Stimulated activated CD8-positive, alpha-beta memory T cell treated with anti-CD3 and anti-CD28 coated beads, Interleukin-15, amount 100 ng/mL, for 4 hours (primary cell): ENCODE measurements at places on chromosomes 1 and 21.

DNA sequence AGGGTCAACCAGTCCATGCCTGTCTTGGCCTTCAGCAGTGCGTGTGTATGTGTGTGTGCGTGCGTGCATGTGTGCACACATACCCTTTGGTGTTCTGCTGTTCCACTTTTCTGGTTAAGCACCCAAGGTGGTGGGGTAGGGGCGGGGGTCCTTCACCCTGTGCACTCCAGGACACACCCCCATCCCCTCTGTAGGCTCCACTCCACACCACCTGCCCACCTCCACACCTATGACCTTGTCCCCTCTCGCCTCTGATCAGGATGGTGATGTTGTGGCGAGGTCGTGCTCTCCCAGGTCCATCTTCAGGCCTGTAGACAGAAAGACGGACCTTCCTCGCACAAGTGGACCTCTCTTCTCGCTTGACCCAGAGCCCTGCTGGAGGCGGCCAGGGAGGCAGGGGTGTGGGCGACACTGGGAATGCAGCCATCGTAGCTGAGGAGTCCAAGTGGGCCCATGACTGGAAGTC, 44.6 kb downstream of the WDR4 start:
- no peak for DNase-seq

- no peak for DNase-seq
These were observed 408.0 kb downstream of the MATN1 start for GRCh38 chr1:30315185-30315960.

DNA sequence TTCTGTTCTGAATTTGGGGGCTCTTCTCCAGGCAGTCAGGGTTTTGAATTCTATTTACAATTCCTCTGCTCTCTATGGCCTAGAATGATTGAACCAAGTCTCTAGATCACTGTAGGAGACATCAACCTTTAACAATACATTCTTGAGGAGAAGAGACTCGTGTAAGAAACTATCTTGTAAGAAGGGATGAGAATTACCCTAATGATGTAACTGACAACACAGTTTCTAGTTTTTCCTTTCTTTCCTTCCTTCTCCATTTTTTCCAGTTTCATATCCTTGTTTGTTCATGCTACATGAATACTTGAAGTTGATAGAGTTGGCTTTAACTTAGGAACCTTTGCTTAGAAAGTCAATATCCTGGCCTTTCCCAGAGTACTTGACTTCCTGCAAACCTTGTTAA, 1.3 kb upstream of the ATP1A1 start:
- DNase-seq, result no peak

GRCh38 chr1:12472156-12472797, 145.7 kb downstream of the DHRS3 start:
- no peak for DNase-seq

GRCh38 chr1:29448456-29449235, 212.3 kb downstream of the PTPRU start:
- DNase-seq, result no peak

DNA sequence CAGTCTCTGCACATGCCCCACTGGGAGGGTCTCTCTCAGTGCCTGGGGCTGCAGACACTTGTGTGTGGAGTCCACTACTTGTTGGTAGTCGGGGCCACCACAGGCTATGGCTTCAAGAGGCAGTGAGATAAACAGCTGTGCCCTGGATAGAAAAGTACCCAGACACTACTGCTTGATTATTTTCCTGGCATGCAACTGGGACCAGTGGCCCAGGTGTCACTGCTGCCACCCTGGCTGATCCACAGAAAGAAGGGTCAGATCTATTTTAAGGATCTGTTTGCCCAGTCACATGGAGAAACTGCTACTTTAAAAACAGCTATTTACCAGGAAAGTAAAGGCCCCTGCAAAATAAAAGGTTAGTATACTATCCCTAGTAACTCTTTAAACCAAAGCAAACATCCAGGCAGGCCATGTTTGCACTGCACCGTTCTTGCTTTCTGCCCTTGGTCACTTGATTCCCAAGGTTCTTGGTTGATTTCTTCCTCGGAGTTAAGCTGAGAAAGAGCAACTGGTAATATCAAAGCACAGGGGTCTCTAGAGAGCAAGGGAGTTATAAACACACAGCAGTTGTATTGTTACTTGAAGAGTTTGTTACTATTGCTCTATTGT, 99.9 kb downstream of the GLUL start:
- DNase-seq, result no peak

GRCh38 chr1:89894210-89895201, 73.7 kb downstream of the LRRC8D start:
- no peak for DNase-seq

DNA sequence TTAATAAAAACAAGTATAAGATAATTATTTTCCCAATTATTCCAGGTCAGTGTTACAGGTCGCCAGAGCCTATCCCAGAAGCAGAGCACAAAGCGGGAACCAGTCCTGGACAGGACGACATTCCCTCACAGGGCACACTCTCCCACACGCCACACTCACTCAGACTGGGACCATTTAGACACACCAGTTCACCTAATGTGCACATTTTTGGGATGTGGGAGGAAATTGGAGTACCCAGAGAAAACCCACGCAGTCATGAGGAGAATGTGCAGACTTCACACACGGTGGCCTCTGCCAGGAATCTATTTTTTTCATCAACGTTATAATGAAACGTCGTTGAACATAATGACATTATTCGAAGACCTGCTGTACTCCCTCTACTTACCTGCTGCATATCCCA, 20.5 kb upstream of the NRDC start:
- DNase-seq, result no peak

DNA sequence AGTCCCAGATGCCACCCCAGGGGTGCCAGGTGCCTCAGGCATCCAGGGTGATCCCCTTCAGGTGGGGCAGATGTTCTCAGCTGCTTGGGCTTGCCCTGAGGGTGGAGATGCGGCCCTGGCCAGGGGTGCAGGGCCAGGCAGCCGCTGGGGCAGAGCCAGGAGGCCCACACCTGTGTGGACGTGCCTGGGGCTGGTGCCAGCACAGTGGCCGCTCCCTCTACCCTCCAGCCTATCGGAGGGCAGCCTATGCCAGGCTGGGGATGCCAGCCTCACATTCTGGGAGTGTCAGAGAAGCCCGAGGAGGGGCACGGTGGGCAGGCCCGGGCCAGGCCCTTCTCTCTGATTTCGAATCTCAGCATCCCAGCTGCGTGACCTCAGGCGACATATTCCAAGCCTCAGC, 96.5 kb upstream of the WNT4 start:
- no peak for DNase-seq

- DNase-seq, result no peak
These were observed 259.9 kb downstream of the CTH start for GRCh38 chr1:70671006-70671405.

GRCh38 chr1:21770201-21770600, 12.7 kb downstream of the USP48 start:
- DNase-seq, result no peak

- DNase-seq, result no peak
These were observed 70.3 kb upstream of the MROH9 start for GRCh38 chr1:170864876-170865538.

GRCh38 chr1:202049129-202049528, 38.7 kb downstream of the ELF3 start:
- DNase-seq, result no peak

DNA sequence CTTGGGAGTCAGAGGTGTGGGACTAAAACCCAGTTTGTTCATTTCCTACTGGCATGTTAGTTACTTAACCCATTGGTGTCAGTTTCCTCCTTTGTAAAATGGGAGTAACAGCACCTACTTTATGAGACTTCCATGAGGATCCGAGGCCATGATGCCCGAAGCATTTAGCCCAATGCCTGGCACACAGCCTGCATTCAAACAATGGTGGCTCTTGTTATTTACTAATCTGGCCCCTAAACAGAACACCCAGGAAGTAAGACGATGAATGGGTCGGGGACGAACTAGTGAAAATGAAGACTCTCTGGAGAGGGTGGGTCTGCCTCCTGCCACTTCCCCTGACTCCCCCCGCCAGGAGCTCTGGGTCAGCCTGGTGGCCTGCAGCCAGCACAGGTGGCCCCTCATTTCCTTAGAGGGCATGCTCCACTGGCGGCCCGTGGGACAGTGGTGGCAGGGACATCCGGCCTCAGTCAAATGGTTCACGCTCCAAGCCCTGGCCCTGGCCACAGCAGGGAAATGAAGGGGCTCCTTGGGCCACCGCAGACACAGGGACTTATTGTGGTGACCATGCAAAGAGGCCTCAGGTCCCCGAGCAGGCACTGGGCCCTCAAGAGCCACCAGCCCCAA, 9.5 kb upstream of the TAS1R2 start:
- DNase-seq, result no peak

DNA sequence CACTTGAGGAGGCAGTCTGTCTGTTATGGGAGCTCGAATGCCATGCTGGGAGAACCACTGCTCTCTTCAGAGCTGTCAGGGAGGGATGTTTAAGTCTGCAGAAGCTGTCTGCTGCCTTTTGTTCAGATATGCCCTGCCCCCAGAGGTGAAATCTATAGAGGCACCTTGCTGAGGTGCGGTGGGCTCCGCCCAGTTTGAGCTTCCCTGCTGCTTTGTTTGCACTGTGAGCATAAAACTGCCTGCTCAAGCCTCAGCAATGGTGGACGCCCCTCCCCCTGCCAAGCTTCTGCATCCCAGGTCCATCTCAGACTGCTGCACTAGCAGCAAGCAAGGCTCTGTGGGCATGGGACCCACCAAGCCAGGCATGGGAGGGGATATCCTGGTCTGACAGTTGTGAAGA, 247.5 kb downstream of the LMX1A start:
- no peak for DNase-seq

DNA sequence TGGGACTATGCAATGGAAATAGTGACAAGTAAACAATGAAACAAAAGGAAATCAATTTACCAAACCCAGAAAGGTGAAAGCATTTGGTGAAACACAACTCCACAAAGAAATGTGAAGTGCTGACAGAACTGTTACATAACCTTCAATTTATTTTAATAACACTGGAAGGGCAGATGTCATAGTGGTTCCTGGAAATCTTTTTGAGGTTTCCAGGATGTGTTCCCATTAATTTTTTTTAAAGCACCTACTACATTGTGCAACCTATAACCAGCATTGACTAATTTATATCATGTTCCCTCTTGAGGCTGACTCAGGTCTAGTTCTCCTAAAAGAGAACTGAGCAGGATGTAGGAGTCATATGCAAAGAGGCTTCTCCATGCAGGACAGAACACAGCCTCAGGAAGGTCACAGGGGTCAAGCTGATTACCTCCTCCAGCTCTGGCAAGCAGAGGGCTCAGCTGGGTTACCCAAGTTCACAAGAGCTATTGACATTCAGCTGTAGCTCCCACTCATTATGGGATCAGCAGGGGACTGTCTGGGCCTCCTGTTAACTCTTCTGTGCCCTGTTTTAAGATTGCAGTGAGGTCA, 157.1 kb upstream of the NRIP1 start:
- no peak for DNase-seq

DNA sequence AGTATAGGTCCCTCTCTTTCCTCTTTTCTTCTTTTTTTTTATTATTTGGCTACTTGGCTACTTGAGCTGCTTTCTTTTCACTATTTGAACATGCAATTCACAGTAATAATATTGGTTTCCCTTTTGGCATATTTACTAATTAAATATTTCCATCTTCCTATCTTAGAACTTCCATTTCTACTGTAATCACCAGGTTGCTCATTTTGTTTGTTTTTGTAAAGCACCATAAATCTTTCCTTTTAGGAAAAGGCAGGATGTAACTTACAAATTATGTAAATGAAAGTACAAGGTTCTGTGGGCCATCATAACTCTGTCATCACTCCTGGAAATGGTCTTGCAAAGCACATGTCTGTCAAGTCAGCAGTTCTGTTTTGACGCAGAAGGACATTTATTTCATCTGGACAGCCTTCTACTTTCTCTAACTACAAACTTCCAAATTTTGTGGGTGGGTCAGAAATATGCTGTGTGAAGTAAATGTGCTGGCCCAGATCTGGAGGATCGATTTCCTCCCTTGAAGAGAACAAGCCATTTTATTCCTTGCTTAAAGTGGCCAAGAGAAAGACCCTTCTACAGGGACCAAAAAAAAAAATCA, 71.7 kb upstream of the TNFSF18 start:
- no peak for DNase-seq

DNA sequence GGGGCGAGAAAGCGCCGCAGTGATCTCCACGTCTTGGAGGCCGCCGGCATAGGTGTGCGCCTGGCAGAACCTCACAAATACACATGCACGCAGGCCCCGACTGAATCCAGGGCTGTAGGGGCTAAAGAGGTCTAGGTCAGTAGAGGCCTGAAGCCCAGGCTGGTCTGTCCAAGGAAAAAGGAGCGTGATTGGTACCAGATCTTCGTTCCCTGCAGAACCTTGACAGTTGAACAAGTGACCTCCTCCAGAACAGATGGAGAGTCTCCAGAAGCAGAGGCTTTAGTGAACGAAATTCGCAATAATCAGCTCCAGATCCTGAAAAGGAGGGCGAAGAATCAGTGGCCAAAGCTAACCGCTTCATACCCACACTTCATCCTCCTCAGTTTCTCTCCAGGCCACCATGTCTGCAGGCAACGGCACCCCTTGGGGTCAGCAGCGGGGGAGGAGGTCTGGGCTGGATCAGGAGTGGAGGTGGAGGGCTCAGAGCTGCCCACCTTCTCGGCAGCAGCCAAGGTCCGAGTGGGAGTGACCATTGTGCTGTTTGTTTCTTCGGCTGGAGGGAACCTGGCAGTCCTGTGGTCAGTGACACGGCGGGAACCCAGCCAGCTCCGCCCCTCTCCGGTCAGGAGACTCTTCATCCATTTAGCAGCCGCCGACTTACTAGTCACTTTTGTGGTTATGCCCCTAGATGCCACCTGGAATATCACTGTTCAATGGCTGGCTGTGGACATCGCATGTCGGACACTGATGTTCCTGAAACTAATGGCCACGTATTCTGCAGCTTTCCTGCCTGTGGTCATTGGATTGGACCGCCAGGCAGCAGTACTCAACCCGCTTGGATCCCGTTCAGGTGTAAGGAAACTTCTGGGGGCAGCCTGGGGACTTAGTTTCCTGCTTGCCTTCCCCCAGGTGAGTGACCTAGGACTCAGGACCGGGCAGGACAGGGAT, 749 bp upstream of the PEX11B start:
- DNase-seq, result no peak

DNA sequence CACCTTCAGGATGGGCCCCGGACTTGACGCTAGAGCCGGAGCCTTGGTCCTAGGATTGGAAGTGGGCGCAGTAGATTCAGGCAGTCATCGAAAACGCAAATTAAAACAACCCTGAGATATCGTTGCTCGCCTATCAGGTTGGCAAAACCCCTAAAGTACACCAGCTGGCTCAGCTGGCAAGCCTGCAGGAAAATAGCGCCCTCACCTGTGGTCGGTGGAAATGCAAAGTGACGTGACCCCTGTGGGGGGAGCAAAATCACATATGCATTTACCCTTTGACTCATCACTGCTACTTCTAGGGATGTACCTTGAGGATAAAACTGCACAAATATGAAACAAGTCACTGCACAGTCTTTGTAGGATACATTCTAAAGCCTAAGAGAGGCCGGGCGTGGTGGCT, 170.3 kb upstream of the TMEM51 start:
- DNase-seq, result no peak

- no peak for DNase-seq
These were observed 839 bp downstream of the SWT1 start for GRCh38 chr1:185157599-185158412.

- no peak for DNase-seq
These were observed 67.6 kb upstream of the PDE4B start for GRCh38 chr1:65725064-65725463.
